ENCODE measurements at places on chromosomes 12 and 14. TPM values are rescaled to one million over a fixed set of nuclear protein-coding genes. Genes with fewer than 3 reads are reported as not detected.

DNA sequence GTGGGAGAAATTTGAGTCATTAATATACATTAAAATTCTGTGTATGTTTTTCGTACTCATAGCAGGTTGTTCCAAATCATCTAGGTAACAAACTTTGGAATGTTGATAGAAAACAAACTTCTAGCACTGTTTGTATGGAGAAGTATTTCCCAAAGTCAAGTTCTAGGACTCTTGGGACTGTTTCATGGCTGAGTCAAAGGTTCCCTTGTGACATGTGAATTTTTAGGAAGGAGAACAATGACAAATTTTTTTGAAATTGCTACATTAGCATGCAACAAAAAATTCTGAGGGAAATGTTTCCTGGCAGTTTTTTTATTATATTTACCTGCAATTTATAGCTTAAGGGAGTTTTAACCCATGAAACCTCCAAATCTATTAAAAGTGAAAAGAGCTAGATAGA is 73.8 kb downstream of the RASSF8 start:
- no peak for DNase-seq

- DNase-seq, result no peak
Measured at GRCh38 chr14:67618617-67619063, 1.1 kb upstream of the ARG2 start.

DNA sequence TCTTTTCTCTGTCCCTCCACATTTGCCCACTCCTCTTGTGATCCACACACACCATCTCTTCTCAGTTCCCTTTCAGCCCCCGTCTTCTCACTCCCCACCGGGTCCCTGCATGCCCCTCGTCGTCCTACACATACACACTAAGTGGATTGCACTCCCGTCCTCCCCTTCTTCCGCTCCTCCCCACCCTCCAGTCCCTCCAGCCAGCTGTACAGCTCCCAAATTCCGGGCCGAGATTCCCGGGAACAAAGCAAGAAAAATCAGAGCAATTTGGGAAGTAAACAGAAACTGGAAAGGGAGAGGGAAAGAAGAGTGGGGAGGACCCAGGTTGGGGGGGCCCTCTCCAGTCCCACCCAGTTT is 282 bp upstream of the IGFBP6 start:
- DNase-seq, result peak; percentile 68

- DNase-seq, result no peak
Measured at GRCh38 chr12:89882050-89882449, 173.4 kb upstream of the ATP2B1 start.

DNA sequence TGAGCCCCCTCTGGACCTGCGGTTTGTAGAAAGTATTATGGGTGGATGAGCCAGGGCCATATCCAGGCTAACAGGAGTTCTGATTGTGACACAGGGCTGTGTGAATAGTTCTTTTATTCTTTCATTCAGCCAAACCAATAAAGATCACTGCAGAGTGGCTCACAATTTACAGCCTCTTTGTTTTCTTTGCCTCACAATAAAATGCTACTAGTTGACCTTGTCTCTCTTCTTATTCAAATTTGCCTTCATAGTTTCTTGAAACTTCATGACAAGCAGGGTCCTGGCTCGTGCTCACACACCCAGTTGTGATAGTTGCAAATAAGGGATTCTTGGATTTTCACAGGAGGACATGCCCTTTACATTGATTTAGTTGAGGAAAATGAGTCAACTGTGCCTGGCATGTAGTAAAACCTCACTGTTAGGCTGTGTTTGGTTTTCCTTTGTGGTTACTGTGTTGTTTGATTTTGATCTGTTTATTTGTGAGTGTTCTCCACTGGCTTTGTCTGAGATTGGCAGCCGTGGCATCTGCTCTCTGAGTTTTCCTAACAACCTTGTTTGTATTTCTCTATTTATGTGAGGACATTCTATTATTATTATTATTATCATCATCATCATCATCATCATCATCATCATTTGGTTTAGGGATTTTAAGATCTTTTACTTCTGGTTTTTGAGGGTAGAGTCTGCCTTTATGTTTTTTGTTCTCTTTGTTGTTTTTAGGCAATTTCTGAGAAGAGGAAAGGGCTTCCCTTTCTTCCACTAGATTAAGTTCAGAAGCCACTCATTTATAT is 2.7 kb upstream of the KRT6B start:
- DNase-seq, result no peak

Gene PLEK2
- total RNA-seq, result 0.43 TPM

DNA sequence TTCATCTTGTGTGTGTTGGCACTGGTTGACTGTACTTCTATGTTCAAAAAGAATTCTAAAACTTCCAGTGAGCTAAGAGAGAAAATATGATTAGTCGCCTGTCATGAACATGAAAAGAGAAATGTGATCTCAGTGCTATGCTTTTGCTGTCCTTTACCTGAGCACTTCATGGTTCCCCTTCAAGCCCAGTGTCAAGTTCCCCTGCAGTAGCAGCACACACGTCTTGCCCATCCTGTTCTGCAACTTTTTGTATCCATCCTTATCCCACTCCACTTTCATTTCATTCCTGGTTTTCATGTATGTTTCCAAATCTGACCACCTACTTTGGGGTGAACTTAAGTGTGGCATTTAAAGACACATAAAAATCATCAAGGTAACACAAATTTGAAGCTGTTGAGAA is 848.0 kb upstream of the USP15 start:
- no peak for DNase-seq

DNA sequence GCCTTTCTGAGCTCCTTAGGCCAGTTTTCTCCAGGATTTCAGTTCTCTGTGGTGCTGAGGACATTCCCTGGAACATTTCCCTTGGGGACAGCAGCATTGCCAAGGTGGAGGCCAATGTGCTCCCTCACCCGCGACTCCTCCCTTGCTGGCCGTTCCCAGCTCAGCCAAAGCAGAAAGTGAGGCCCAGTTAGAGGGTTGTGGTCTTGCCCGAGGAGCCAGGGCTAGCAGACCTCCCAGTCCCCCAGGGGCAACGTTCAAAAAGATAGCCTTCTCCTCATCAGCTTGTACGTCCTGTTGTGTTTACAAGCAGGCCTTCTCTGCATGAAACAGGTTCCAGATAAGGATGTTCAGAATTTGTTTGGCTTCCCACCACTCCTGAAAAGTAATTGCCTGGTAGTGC is 78.4 kb downstream of the SSPN start:
- DNase-seq, result no peak
